ENCODE measurements at places on chromosomes 3 and 15.

- DNase-seq = no peak
Measured at GRCh38 chr15:66706225-66706732, 4.2 kb downstream of the SMAD6 start.

DNA sequence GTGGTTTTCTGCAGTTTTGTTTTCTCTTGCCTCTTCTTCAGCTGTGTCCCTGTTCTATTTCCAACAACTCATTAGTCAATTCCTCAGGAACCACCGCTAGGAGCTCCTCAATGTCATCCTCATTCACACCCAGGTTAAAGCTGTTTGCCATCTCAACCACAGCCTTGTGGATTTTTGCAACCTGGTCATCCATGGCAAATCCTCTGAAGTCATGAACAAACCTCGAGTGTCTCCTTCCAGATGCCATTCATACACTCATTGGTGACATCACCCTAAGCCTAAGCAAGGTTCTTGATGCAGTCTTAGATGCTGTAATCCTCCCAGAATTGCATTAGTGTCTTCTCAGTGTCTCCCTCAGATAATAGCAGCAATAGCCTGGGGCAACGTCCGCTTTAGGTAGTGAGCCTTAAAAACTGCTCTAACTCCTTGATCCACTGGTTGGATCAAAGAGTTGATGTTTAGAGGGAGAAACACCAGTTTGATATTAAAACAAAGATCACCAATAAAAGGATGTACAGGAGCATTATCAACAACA is 31.5 kb upstream of the ZNF502 start:
- no peak for DNase-seq

- DNase-seq = no peak
Measured at GRCh38 chr3:87895983-87896382, 162.8 kb downstream of the CGGBP1 start.

GRCh38 chr3:194592798-194593752 is 40.1 kb downstream of the TMEM44 start:
- DNase-seq = peak; percentile 99

DNA sequence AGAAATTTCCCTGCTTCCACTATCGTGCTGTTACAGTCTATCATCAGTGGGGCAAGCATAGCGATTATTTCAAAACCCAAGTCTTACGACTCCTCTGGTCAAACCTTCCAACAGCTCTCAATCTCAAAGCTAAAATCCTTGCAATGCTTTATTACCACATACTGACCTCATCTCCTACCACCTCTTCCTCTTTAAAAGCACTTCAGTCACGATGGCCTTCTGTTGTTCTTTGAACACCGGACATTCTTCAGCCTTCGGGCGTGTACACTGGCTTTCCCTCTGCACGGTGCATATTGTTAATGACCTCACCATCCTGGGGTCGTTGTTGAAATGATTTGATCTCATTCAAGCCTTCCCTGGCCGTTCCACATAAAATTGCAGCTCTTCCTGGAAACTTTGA is 31.1 kb downstream of the MAGEL2 start:
- no peak for DNase-seq

- DNase-seq = no peak
Measured at GRCh38 chr3:23117856-23118255, 85.3 kb upstream of the UBE2E2 start.

DNA sequence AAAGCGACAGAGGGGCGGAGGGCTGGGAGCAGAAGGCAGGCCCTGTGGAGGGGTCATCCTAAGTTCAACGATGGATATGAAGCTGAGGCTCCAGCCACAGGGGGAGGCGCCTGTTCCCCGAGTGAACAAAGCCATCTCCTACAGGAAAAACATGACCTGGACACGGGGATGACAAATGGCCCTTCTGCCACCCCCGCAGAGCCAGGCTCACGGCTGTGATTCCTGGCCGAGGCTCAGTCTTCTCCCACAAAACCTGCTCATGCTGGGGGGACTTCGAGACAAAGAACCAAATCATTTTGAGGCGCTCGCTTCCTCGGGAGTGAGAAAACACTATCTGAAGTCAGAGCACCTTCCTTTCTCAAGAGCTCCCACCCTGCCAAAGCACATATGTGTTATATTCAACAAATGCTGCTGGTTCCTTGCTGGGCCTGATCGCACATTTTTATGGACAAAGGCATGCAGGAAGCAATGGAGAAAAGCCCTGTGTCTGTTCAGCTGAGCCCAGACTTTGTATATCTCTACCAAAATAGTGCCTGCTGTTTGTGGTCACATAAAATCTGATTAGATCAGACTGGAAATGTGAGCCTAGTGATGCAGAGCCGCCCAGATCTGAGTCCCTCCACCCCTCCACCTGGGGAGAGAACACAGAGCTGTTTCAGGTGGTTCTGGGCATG is 5.6 kb downstream of the RBP1 start:
- DNase-seq = peak; percentile 92

DNA sequence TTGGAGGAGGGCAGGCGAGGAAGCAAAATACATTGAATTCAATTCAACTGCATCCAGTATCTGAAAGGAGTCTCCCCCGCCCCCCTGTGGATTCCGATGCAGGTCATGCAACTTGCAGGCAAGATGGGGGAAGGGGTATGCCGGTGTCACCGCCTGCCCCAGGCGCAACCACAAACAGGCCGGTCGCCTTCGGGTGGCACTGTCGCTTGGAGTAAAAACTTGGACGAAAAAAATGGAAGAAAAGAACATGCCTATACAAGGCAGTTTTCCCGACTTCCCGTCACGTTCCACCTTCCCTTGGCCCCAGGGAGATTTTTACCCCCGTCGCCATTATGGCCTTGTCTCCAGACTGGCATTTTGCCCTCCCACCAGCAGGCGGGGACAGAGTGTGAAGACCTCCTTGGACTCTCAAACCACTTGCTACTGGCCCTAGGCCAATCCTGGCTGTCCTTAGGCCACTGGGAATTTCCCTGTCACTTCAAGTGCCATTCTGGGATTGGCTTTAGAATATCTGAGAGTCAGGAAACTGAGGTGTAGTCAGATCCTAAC is 1.6 kb upstream of the NTRK3 start:
- no peak for DNase-seq

GRCh38 chr3:40574661-40575060 is 49.9 kb downstream of the ZNF621 start:
- DNase-seq = peak; percentile 60

- no peak for DNase-seq
Measured at GRCh38 chr3:25895031-25895430, 105.1 kb downstream of the OXSM start.

DNA sequence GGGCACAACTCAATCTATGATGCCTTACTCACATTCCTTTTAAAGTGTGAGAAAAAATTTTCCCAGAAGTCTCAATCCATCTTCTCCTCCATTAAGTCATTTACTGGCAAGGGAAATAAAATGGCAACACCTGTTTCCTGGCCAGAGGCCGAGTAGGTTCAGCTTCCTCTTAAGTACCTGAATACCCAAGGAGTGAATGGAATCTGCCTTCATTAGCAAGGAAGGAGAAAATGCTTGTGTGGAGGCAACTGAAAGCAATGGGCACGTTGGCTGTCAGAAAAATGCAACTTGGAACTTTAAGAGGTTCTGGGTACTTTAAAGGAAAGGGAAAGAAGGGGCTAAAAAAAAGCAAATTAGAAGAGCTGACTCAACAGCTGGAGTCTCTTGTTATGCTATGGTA is 423.6 kb upstream of the ARL6 start:
- no peak for DNase-seq

- no peak for DNase-seq
Measured at GRCh38 chr3:134991003-134991402, 195.9 kb downstream of the EPHB1 start.

DNA sequence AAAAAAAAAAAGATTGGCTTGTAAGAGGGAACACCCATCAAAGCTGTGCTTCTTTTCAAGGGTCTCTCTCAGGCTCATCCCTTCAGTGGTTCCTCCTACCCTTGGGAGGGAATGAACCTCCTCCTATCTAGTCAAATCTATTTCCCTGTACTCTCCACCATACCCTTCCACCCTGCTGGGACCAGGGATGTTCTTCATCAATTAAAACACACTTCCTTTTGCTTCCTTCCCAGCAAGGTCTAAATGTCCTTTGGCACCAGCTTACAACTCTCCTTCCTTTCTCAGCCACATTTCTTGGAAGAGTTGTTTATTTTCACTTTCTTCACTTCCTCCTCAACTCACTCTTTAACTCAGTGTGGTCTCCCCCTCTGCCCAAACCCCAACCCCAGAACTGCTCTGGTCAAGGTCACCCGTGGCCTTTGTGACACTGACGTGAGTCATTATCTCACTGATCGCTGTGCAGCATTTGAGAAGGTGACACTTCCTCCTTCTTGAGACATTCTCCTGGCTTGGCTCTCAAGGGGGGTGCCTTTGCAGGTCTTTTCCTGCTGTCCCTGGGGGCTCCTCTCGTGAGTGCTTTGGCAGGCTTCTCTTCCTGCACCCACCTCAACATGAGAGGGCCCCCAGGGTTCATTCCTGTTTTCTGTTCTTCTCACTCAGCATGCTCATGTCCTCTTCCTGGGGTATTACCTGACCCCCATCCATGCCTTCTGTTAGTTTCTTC is 210.5 kb upstream of the TLE3 start:
- DNase-seq = no peak

DNA sequence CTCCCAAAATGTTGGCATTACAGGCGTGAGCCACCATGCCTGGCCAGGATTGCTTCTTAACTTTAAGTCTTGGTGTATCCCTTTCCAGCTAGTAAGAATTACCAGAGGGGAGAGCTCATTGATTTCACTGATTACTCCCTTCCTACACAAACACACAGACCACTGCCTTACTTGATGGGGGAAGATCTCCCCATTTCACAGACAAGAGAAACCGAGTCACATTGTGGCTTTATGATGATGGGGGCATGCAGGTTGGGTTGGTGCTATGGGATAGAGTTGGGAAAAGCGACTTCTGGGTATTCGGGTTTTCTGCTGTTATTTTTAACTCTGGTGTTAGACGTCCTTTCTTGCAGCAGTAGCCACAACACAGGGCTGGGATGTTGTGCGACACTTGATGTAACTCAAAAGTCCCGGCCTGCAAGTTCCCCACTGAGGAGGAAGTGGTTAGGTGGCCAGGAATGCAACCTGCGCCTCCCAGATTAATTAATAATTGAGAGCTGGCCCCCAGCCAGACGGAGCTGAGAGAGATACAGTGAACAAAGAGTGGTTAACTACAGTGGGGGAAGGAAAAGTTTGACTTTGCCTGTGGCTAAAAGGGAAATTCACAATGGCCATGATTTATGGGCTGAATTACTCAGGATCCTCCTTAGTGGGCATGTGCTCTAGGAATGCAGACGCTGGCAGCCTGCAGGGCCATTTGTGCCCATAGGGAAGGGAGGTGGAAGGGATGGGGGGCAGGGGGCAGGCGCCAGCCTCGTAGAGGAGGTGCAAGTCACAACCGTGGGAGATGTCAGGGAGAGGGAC is 63.6 kb downstream of the SMAD6 start:
- no peak for DNase-seq

DNA sequence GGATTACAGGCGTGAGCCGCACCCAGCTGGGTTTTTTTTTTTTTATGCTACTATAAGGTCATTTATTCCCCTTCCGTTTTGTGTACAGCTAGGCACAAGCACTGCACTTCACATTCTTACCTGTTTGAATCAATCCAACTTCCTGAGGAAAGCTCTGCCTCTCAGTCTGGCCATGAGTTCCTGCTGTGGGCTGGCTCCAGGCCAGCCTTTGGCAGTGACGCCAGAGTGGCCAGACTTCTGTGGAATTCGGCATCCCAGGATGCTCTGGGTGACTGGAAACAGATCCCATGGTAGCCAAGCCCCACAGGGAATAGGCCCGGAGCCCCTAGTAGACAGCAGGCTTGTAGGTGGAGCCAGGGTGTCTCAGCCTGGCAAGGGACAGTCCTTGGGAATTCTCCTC is 21.5 kb upstream of the TIMP4 start:
- DNase-seq = peak; percentile 84

Data from brain microvascular endothelial cell (primary cell).